Activated CD4-positive, alpha-beta T cell treated with anti-CD3 and anti-CD28 coated beads for 48 hours (primary cell): ENCODE measurements at places on chromosomes 2 and 18.

- DNase-seq = no peak
Measured at GRCh38 chr2:24328010-24328409, 32.3 kb downstream of the ITSN2 start.

- no peak for DNase-seq
Measured at GRCh38 chr2:44615950-44616518, 254.3 kb downstream of the CAMKMT start.

DNA sequence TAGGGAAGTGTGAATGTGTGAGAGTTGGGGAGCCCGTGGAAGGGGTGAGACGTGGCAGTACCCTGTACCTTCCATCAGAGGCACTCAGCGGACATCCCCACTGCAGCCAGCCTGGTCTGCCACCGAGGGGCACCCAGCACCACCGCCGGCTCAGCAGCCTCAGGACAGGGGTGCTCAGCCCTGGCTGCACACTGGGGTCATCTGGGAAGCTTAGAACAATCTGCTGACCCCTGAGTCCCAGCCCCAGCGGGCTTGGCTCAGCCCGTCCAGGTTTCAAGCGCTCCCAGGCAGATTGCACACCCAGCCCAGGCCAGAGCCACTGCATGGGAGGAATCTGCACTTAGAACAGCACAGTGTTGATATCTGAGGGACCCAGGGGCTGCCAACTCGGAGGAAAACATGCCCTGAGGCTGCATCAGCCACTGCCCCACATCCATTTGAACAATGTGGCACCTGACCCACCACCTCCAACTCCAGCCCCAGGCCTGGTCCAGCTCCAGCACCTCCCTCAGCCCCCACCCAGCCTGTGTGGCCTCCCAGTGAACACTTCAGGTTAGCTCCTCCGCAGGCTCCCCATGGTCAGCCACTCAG lies 147.1 kb upstream of the OTOS start:
- no peak for DNase-seq

DNA sequence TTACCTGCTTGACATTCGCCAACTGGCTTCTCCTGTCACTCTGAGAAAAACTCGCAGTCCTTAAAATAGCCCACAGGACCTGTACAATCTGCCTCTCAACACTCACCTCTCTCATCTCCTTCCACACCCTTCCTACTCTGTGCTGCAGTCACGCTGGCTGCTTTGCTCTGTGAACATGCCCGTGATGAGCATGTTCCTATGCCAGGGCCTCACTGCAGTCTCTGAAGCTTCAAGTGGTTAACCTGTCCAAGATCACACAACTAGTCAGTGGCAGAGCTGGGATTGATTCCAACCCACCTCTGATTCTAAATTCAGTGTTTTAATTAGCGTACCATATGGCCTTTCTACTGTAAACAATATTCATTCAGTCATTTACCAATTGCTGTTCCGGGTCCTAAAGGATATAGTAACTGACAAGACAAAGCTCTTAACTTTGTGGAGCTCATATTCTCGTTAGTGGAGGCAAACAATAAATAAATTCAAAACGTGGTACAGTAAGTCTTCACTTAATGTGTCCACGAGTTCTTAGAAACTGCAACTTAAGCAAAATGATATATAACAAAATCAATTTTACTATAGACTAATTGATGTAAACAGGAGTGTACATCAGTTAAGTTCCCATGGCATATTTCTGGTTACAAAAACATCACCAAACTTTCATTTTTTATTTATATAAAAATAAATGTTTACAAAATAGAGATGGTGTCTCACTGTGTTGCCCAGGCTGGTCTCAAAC lies 38.9 kb upstream of the FBXO11 start:
- no peak for DNase-seq

DNA sequence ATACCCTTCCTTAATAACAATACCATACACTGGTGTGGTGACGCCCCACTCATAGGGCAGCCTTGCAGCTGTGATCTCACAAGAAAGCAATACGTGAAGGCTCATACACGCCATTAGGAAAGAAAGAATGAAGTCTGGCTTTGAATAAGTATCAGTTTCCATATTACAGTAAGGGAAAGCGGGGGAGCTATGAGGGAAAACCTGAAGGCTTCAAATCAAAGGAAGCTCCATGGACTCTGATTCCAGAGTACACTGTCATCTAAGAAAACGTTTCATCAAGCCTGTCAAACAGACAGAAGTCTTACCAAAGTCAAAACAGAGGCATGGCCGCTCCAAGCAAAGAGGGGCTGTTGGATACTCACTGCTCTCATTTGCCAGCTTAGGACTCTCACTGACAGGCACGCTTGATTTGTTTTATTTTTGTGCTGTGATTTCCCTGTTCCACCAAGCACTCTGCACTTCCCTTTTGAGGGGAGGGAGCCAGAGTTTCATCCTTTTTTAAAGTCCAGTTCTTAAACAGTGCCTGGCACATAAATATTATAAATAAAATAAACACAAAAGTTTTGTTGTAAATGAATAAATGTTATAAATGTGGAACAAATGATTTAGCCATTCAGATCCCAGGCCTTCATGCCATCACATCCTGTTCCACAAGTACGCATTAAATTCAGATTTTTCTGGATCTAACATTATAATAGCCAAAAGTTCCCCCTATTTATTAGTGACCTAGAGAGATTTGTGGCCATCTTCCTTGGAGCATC lies 221.2 kb downstream of the PIEZO2 start:
- DNase-seq = no peak

- DNase-seq = no peak
Measured at GRCh38 chr18:55856229-55856628, 268.2 kb upstream of the TCF4 start.

DNA sequence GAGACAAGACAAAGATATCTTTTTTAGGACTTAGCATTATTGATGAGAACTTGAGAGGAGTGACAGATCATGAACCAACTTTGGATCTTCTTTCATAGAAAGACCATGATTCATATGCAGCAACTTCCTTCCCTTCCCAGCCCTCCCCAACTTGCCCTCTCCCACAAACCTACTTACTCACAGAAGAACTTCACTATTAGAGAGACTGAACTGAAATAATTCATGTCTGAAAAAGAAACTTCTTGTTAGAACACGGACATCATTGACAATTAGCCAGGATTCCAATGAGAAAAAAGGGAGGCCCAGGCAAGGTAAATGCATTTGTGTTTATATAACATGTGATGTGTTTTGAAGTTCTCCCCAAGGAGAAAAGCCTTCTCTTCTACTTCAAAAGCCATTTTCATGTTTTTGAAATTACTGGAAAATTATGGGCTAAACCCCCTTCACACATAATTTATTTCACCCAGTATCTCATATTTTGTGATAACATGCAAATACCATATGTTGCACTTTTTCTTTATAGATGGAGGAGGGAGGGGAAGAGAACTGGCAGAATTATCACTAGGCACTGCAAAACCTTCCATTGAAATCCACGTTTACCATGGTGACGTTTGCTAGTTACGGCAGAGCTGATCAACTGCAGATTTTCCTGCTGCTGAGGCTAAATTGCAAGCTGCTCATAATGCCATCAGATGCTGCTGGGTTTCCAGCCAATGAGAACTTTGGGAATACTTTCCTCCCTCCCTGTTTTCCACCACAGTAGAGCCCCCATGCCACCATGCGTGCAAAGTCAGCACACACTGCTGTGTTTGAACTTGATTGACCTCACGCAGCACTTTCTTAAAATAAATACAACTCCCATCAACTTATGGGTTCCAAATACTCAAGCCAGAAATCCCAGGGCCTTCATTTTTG lies 294.7 kb downstream of the MEIS1 start:
- DNase-seq = no peak

- no peak for DNase-seq
Measured at GRCh38 chr2:223166983-223167650, 115.1 kb downstream of the KCNE4 start.

DNA sequence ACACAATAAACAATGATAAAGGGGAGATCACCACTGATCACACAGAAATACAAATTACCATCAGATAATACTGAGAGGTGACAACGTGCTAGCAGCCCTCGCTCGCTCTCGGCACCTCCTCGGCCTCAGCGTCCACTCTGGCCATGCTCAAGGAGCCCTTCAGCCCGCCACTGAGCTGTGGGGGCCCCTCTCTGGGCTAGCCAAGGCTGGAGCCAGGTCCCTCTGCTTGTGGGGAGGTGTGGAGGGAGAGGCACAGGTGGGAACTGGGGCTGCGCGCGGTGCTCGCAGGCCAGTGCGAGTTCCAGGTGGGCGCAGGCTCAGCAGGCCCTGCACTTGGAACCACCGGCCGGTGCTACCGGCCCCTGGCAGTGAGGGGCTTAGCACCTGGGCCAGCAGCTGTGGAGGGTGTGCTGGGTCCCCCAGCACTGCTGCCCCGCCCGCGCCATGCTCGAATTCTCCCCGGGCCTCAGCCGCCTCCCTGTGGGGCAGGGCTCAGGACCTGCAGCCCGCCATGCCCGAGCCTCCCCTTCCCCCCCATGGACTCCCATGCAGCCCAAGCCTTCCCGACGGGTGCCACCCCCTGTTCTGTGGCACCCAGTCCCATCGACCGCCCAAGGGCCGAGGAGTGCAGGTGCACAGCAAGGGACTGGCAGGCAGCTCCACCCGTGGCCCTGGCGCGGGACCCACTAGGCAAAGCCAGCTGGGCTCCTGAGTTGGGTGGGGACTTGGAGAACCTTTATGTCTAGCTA lies 340.0 kb upstream of the GULP1 start:
- DNase-seq = no peak

GRCh38 chr2:175256806-175257585 lies 75.5 kb upstream of the ATP5MC3 start:
- no peak for DNase-seq

DNA sequence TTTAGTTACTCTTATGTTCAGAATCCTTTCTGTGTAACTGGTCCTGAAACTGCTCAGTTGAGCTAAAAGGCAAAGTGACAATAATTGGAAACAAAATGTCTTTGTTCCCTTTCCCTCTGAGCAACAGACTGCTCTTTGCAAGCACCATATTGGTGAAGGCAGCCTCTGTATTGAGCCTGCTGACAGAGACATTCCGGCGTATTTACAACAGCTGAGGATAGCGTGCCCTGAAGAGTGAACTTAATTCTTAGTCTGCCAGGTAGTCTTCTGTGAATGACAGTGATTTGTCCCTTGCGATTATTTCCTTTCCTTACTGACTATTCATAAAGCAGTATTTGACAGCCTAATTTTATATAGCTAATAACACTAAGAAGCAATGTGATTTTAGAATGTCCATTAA lies 239.1 kb downstream of the CPS1 start:
- DNase-seq = no peak

DNA sequence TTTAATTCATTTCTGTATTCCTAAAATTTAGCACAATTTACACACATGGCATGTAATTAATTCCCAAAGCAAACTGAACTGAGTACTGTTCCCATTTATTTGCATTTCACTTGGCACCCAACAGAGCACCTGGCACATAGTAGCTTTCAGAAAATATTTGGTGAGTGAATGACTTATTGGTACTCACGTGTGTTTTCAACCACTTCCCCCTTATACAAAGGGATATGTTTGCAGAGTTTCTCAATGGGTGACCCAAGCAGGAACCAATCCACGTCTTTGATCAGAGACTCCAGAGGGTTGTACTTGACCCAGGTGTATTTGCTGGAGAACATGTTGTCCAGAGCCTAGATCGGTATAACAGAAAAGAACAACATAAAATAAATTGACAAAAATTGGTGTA lies 6.6 kb downstream of the GKN2 start:
- no peak for DNase-seq
